ENCODE measurements at places on chromosomes 2 and 18.

DNA sequence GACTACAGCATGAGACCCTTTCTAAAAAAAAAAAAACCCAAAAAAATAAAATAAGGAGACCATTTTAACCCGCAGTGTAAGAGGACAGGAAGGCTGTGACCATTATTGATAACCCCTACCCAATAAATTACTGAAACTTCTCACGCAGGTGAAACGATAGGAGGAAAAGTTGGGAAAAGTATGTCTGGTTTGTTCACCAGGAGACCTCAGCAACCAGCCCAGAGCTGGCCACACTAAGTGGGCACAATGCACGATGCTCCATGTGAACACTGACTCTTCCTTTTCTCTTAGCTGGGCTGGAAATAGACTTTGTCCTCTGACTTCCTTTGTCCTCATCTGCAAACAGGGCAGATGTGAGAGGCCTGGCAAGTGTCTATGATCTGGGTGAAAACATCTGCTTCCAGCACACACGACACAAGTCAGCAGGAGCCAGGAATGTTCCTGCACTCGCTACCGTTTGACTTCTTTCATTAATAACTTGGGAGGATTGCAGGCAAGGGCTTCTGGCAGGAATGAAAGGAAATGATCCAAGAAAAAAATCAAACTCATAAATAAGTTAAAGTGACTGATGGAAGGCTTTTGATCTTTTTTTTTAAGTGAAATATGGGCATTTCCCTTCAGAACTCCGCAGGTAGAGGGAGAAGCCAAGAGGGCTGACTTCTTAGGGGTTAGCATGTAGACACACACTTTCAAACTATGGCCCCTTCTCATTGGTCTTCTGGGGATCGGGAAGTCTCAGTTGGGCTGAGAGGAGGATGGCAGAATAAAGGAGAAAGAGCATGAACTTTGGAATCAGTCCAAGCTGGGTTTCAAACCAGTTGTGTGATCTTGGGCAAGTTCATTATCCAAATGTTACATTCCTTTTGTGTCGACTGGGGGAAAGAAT is 137.4 kb upstream of the MYCN start:
- DNase-seq: no peak

- DNase-seq: no peak
These were observed 164.1 kb upstream of the RASGRP3 start for GRCh38 chr2:33312355-33312754.

DNA sequence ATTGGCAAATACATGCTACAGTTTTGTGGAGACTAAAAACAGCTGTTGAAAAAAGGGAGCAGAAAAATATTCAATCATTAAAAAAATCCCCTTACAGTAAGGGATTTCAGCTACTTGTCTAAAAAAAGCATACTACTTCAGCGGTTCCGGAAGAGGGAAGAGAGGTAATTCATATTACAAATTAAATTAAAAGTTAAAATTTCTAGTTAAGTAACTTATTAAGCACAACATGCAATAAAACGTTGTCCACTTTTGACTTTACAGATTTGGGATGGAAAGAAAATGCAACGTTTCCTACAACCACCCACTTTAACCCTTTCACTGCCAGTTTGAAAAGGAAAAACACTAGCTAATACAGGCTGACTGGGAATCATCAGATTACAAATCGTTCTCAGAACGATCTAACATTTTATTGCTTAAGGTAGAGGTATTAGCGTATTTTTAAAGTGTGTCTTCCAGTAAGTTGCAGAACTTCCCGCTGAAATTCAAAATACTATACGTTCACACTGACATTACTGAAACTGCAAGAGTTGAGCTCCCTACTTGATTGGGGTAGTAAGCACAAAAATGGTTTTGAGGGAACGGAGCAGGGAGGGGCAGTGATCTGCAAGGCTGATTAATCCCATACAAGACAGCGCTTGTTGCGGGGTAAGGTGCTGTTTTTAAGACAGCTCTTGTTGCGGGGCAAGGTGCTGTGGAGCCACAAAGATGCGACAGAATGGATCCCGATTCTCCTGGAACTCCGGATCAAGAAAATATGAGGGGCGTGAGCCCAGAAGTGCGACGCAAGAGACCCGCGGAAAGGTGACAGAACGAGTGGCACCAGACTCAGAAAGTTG is 743 bp downstream of the HADHA start:
- no peak for DNase-seq

DNA sequence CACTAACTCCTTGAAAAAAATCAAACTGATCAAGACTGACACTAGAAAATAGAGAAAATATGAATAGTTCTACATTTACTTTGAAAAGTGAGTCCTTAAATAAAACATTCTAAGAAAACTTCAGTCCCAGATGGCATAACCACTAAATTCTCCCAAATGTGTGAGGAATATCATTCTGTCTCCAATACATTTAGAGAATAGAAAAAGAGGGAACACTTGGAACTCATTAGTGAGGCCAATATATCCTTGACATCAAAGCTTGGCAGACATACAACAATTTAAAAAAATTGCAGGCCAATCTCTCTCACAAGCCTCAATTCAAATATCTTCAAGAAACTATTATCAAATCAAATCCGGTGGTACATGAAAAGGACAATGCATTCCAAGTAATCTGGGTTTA is 79.3 kb upstream of the TMEM247 start:
- DNase-seq: no peak

DNA sequence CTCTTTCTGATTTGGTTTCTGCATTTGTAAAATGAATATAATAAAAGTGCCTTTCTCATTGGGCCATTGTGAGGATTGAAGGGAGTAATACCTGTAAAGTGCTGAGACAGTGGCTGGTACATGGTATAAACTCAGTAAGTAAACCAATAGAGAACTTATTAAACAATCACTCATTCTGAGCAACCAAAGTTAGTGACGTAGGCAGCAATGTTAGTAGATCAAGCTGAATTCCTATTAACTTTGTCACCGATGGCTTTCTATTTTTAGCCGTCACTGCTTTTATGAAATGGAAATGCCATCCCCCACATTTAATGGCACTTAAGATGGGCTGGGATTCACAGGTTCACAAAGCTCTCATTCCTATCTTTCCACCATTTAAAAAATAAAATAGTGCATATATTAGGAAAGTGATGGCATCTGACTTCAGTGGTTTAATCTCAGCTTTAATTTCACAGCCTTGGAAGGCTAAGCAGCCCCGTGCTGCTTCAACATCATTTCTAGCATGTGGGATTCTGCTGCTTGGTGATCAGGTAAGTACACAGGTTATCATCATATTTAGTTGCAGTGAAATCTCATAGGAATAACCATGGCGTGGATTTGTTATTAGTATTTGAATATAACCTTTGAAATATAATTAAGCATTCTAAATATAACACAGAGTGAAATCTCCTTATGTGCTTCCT is 17.6 kb upstream of the PPP4R1 start:
- DNase-seq: no peak

DNA sequence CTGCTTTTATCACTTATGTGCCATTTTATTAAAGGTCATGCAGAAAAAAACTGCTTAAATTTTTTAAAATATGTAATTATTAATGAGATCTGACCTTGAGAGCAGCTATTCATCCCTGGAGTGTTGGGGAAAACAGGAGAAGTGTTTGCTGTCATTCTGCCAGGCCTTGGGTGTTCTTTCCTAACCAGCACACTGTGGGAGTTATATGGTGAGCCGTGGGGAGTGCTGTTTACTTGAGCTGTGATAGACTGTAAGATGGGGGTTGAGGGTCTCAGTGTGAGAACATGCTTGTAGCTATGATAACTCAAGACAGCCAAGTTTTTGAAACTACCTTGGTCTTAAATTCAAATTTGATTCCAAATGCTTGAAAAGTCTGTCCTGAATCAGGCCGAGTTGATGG is 101.3 kb upstream of the ARHGAP28 start:
- DNase-seq: no peak

DNA sequence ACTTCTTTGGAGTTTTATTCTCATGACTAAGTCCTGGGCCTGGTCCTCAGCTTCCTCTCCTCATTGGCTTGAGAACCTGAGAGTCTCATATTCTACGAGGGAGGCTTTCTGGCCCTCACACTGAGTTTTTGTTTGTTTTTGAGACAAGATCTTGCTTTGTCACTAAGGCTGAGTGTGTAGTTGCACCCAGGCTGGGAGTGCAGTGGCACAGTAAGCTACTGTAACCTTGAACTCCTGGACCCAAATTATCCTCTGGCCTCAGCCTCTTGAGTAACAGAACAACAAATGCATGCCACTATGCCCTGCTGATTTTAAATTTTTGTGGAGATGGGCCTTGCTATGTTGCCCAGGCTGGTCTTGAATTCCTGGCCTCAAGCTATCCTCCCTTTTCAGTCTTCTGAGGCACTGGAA is 22.6 kb downstream of the PRKRA start:
- no peak for DNase-seq

GRCh38 chr2:240568678-240569522 is 616 bp downstream of the RNPEPL1 start:
- DNase-seq: peak; percentile 47

DNA sequence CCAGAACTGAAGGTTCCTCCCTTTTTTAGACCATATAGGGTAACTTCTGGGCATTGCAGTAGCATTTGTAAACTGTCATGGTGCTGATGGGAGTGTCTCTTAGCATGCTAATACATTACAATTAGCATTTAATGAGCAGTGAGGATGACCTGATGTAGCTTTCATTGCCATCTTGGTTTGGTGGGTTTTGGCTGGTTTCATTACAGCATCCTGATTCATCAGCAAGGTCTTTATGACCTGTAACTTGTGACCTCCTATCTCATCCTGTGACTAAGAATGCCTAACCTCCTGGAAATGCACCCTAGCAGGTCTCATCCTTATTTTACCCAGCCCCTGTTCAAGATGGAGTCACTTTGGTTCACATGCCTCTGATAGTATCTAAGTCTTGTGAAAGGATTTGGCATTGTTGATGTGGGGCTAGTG is 159.0 kb downstream of the TMX3 start:
- DNase-seq: no peak

DNA sequence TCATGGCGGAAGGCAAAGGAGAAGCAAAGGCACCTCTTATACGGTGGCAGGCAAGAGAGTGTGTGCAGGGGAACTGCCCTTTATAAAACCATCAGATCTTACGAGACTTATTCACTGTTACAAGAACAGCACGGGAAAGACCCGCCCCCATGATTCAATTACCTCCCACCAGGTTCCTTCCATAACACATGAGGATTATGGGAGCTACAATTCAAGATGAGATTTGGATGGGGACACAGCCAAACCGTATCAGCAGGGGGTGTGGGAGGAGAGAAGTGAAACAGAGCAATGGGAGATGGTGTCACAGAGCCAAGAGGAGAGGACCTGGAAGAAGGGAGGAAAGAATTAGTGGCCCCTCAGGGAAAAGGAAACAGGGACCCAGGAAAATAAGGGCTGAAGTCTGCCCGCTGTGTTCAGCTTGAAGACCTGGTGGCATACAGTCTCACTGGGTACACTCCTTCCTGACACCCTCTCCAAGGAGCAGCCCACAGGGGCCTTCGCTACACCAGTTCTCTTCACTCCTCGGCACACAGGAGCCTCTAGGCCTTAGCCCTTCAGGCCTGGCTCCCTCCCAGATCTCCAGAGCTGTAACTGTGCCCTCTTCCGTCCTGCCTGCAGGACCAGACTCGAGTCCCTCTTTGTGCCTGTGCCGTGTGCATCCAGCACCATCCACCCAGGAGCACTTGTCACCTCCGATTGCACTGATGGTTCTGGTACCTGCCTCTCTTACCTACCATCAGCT is 262.1 kb downstream of the EIPR1 start:
- DNase-seq: no peak

DNA sequence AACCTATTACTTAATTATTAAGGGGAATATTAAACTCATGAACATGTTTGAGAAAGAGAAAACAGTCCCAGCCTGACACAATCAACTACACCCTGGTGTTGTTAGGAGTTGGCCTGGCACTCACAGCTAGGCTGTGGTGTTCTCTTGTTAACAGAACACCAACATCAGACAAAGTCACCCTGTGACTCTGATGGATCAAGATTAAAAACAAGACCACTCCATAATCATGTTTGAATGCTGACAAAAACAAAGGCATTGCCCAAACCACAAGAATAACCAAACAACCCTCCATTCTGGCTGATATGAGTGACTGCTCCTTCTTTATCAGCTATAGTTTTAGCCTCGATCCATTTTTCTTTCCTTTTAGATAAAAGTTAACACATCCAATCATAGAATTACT is 3.0 kb downstream of the BOLL start:
- DNase-seq: no peak

- DNase-seq: no peak
These were observed 101.9 kb downstream of the CDH20 start for GRCh38 chr18:61435064-61435652.

GRCh38 chr2:59112258-59112657 is 871.1 kb upstream of the FANCL start:
- no peak for DNase-seq

- no peak for DNase-seq
These were observed 36.6 kb upstream of the SKOR2 start for GRCh38 chr18:47287911-47288585.

- no peak for DNase-seq
These were observed 74.9 kb upstream of the TAF1B start for GRCh38 chr2:9768388-9768787.

DNA sequence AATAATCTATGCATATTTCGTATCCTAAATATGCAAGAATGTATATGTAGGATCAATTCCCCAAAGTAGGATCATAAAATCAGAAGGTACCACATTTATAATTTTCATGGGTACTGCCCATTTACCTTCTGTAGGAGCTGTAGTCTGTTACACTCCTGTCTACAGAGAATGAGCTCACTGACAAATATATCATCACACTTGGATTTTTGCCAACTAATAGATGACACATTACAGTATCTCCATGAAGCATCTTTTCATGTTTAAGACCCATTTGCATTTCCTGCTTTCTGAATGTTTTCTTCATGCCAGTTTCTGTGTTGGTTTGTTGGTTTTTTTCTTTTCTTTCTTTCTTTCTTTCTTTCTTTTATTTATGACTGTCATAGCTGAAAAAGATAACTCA is 70.9 kb upstream of the EML6 start:
- no peak for DNase-seq

GRCh38 chr2:215060861-215061536 is 77.4 kb downstream of the ABCA12 start:
- no peak for DNase-seq

GRCh38 chr18:33717339-33717738 is 139.3 kb downstream of the ASXL3 start:
- no peak for DNase-seq

- no peak for DNase-seq
These were observed 45.9 kb upstream of the CNGA3 start for GRCh38 chr2:98300141-98300874.

DNA sequence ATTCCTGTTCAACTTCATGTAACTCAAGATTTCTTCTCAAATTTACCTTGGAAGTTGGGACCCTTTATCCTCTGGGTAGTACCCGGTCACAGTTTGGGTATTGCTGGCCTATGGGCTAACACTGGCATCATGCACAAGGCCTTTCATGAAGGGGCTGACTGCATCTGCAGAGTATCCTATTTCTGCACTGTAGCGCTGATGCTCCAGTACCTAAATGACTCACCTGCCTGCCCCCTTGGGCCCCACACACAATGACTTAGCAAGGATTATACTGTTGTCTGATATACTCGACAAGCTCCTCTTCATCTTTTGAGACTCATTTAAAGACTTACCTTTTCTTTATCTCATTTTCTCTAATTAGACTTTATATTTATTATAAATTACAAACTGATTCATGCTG is 39.9 kb downstream of the DNAH6 start:
- no peak for DNase-seq

- no peak for DNase-seq
These were observed 6.2 kb upstream of the TSPYL6 start for GRCh38 chr2:54262015-54262765.
